Placental epithelial cell (primary cell): ENCODE measurements at places on chromosomes 6 and 20. TPM values are rescaled to one million over a fixed set of nuclear protein-coding genes. Genes with fewer than 3 reads are reported as not detected.

The PTK7 gene
- 844 and 868 TPM in 2 replicates for total RNA-seq

The FAM209A gene
- 0.33 and 0.79 TPM in 2 replicates for total RNA-seq

The TUBB2A gene
- 55.4 and 302 TPM in 2 replicates for total RNA-seq

The RAD21L1 gene
- under 0.01 TPM in 1 of 2 replicates, not detected in the other for total RNA-seq

The NOX3 gene
- total RNA-seq = not detected in 2 replicates

The TXLNB gene
- not detected in 2 replicates for total RNA-seq

The MAPK13 gene
- 0.39 and 0.43 TPM in 2 replicates for total RNA-seq

The ID4 gene
- total RNA-seq = 16.1 and 71.5 TPM in 2 replicates

The OR2B6 gene
- total RNA-seq = not detected in 2 replicates
